ENCODE measurements at places on chromosomes 16 and 17.
A peak's percentile ranks its signal among the peaks of the same experiment; 100 is the strongest.

DNA sequence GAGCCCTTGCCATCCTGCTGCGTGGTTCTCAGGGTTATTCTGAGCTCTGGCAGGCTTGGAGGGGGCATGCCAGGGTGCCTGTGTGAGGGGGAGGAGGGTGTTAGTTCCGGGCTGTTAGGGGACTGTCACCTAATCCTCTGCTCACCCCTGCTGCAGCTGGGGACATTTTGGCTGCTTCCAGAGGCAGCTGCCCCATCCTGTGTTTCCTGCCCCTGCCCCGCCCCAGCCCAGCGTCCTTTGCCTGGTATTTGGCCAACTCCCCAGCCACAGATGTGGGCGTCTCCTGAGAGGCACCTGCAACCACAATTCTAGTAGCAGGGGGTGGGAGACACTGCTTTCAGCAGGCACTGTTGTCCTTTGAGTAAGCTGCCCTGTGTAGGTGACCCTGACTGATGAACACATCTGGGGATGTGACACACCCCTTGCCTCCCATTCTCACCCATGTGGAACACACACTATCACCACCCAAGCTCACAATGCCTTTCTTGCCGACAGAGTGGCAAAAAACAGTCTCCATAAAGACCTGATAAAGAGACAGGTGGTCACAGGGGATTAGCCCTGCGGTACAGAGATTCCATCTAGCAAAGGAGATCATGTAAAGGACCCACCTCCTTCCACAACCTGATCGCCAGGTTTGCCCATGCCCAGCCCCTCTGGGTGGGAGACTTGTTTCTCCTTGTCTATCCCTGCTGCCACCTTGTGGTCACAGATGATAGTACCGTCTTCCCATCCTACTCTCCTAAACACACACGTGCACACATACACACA, at the start of gene CHRNE:
TSS of gene CHRNE (minus strand) at position 48 of the 768 bp plus-strand sequence. CDS start at position 13, 35 bp downstream.
- DNase-seq = peak; percentile 82

- DNase-seq = no peak
Observed at GRCh38 chr16:6114691-6115090, 1017.1 kb upstream of the EEF2KMT start.

GRCh38 chr16:89607937-89608740, 5.3 kb upstream of the DPEP1 start:
- DNase-seq = no peak

- DNase-seq = no peak
Observed at GRCh38 chr17:45345554-45346215, 28.9 kb upstream of the MAP3K14 start.

DNA sequence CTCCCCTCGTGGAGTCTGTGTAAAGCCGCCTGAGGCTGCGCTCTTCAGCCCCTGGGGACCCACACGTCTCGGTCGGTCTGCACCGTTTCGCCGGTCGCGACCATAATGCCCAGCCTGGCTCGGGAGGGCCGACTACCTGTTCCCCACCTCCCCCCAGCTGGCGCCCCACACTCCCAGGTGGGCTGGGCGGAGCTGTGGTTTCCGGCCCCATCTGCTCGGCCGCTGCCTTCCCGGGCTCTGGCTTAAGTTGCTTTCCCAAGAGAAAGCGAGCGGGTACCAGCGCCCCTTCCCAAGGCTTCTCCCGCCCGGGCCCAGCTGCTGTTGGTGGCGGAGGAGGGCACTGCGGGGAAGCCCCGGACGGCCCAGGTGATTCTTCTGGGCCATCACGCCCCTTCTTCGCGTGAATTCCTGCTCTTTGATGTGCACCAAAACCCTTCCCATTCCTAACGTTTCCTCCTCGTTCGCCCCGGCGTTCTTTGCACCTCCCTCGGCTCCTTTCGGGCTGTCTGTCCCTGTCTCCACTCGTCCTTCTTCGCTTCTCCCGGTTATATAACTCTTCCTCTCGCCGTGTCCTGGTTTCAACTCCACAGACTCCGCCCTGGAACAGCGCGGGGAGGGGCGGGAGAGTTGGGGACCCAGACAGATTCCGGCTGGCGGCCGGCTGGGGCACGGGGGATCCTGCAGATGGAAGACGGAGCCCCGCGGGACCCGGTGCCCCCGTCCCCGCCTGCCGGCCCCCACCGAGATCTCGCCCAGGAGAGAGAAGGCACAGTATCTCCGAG, 2.0 kb downstream of the KDM6B start:
- no peak for DNase-seq

- DNase-seq = no peak
Observed at GRCh38 chr16:66898207-66898606, 17.9 kb downstream of the PDP2 start.

Data from CD4-positive, alpha-beta T cell treated with Interleukin-2 at 100 ng/mL for 4 hours (primary cell).